ENCODE measurements at places on chromosomes 16 and 17. TPM values are rescaled to one million over a fixed set of nuclear protein-coding genes. Genes with fewer than 3 reads are reported as not detected.

DNA sequence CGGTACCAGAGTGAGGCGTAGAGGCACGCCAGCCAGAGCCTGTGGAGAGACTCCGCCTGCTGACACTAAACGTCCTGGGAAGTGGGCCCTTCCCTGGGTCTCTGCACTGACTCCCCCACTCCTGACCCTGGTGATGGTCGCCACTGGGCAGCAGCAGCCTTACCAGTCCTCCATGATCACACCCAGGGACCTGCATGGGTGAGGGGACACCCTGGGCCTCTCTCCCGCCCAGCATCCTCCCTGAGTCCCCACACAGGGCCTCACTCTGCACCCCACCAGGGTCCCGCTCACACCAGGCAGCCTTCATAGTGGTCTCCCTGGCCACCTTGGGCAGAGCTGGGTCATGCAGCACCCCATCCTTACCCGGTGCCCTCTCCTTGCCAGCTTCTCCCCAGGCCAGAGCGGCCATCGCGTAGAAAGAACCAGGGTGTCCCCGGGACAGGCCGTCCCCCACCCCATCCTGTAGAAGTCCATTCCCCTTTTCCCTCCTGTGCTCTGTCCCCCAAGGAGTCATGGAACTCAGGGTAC lies 10.7 kb downstream of the RGS11 start:
- no peak overlapping the region for H3K4me3 ChIP-seq
- DNase-seq: no peak
- H3K27me3 ChIP-seq: no peaks in the 10 kb centered on the region
- no peaks in the 10 kb centered on the region for H3K36me3 ChIP-seq
- H3K4me1 ChIP-seq: no peaks in the 10 kb centered on the region

- no peak overlapping the region for H3K27ac ChIP-seq
- no peaks in the 10 kb centered on the region for H3K27me3 ChIP-seq
- no peak overlapping the region for H3K4me3 ChIP-seq
- H3K4me1 ChIP-seq: no peaks in the 10 kb centered on the region
- no peak for DNase-seq
Observed at GRCh38 chr17:64938290-64938689, 19.0 kb upstream of the LRRC37A3 start.

SPNS2 gene
- 36.7 TPM for total RNA-seq

- peak overlapping the region; percentile 16 for H3K27ac ChIP-seq
- DNase-seq: no peak
- H3K4me3 ChIP-seq: no peak overlapping the region
- H3K4me1 ChIP-seq: no peaks in the 10 kb centered on the region
- H3K27me3 ChIP-seq: no peaks in the 10 kb centered on the region
Observed at GRCh38 chr16:4882633-4883285, 35.5 kb downstream of the UBN1 start.

DNA sequence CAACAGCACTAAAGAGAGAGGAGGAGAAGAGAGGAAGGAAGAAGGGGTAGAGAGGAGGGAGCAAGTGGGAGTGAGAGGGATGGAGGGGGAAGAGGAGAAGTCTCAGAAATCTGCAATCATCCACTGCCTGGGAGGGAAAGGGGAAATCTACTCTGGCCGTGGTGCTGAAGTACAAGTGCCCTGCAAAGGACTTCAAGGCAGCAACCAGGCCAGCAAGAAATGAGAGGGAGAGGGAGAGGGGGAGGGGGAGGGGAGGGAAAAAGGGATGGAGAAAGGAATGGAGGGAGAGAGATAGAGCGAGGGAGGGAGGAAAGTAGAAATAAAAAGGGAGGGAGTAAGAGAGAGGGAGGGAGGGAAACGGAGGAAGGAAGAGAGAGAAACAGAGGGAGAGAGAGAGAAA lies 130.8 kb upstream of the EEF2KMT start:
- DNase-seq: no peak
- H3K27me3 ChIP-seq: no peaks in the 10 kb centered on the region
- H3K4me1 ChIP-seq: no peaks in the 10 kb centered on the region
- H3K27ac ChIP-seq: no peak overlapping the region
- no peak overlapping the region for H3K4me3 ChIP-seq

TNFRSF13B gene
- 0.79 TPM for total RNA-seq

GRCh38 chr16:83455716-83456115 lies 352.1 kb upstream of the HSBP1 start:
- H3K27me3 ChIP-seq: no peaks in the 10 kb centered on the region
- DNase-seq: no peak
- no peaks in the 10 kb centered on the region for H3K36me3 ChIP-seq

- no peak overlapping the region for H3K27ac ChIP-seq
- peaks cover 8% of the 10 kb centered on the region for H3K36me3 ChIP-seq
- H3K4me1 ChIP-seq: peaks cover 48% of the 10 kb centered on the region
- no peak for DNase-seq
Observed at GRCh38 chr17:82108496-82108945, 10.5 kb upstream of the FASN start.

NPIPB6 gene
- 0.76 TPM for total RNA-seq

Data from left lung (tissue), 14 donors.